ENCODE measurements at places on chromosomes 16 and 17.

GRCh38 chr16:49452578-49452977 is 79.0 kb downstream of the C16orf78 start:
- peak; percentile 5 for DNase-seq

GRCh38 chr17:40485851-40486521 is 15.4 kb downstream of the TNS4 start:
- no peak for DNase-seq

- peak; percentile 69 for DNase-seq
Measured at GRCh38 chr17:47335101-47335936, 11.6 kb downstream of the EFCAB13 start.

DNA sequence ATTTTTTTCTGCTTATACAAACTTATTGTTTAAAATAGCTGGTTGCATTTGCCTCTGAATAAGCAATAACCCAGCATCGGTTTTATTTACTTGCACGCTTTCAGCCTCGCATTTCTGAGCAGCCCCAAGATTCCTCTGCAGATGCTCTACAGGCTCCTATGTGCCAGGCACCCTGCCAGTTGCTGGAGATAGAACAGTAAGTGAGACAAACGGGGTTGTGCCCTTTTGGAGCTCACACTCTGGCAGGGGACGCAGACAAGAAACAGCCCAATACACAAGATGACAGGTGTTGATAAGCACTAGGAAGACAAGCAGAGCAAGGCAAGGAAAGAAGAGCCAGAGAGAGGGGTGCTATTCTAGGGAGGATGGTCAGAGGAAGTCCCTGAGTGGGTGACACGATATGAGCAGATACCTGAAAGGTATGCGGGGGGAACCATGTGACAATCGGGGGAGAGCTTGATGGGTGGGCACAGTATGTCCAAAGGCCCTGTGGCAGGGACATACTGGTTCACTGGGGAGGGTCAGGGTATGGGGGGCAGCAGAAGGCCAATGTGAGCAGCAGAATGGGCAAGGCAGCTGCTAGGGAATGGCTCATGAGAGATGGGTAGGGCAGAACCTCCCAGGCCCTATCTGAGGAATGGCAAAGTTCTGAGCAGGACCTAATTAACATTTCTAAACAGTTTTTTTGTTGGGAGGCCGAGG is 18.7 kb upstream of the ADORA2B start:
- no peak for DNase-seq

- no peak for DNase-seq
Measured at GRCh38 chr17:28370035-28370743, at the start of gene VTN. TSS of gene VTN (minus strand) at chr17:28370307. CDS start at chr17:28370203, 104 bp downstream.

- DNase-seq, result peak; percentile 28
Measured at GRCh38 chr17:48995974-48996721, 1.0 kb upstream of the IGF2BP1 start.

DNA sequence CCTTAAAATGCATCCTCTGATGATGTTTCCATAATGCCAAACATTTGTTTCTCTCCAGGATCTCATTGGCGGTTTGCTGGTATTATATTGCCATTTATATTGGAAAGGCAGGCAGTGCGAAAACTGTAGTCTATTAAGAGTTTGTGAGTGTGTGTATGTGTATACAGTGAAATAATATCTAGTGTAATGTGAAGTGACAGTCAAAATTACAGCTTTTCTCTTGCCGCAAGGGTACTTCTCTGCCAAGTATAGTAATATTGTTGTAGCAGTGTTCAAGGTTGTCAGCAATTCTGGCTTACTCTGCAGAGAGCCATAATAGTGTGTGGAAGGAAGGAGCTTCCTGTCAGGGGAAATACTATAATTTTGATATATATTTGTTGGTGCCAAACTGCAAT is 178.6 kb downstream of the WWOX start:
- no peak for DNase-seq
